WERI-Rb-1 (cell line): ENCODE measurements at places on chromosomes 1 and 21.
A peak's percentile ranks its signal among the peaks of the same experiment; 100 is the strongest.

DNA sequence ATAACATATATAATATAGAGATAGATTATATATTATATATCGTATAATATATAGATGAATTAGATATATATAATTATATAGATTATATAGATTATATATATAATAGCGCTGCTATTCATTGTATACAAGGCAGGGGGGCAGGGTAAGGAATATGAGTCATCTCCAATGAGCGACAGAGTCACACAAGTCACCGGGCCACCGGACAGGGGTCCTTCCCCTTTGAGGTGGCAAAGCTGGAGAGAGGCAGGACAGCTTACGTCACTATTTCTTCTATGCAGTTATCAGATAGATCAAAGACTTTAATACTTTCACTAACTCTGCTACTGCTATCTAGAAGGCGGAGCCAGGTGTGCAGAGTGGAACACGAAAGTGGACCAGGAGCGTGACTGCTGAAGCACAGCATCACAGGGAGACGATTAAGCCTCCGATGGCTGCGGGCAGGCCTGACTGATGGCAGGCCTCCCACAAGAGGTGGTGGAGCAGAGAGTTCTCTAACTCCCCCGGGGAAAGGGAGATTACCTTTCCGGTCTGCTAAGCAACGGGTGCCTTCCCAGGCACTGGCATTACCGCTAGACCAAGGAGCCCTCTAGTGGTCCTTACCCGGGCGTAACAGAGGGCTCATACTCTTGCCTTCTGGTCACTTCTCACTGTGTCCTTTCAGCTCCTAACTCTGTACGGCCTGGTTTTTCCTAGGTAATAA, 2154.7 kb downstream of the MRPL39 start:
- peak; percentile 89 for DNase-seq

DNA sequence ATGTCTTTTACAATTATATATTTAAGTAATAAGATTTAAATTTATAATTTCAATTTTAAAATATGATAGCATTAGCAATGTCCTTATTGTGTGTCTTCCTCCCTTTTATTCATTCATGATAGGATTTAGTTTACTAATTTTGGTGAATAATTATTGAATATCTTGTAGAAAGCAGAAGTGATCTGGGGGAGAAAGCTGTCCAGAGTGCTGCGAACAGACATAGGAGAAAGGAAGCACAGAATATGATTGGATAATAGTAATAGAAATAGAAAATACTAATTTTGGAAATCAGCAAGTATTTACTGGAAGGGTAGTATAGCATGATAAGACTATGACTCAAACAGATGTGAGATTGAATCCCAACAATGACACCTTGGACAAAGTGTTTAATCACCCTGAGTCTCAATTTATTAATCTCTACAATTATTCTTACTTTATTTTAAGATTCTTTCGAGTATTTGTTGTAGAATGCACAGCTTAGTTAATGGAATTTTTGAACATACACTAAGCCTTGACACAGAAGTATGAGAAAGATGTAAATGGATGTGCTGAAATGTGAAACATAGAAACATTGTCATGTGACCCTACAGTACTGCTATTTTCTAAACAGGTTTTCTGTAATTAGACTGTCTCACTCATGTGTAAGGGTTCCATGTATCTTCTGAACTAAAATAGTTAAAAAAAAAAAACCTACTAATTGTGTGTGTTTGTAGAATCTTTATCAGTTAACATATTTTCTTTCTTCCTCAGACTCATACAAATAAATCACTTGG, 7.9 kb downstream of the SH3GLB1 start:
- no peak for DNase-seq

DNA sequence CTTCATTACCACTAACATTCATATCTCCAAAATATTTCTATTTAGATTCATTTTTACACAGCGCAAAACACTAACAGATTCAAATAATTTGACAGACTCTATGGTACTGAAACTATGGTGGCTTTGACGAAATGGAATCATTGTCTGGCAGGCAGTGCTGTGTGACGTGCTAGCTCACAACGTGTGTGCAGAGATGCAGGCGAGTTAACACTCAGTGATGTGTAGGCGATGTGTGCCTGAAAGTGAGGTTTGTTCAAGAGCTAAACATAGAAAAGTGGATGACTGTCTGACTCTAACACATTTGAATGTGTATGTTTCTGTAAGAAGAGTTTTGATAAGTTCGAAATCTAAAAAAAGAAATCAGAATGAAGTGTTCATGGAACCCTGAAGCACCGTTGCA, 97.7 kb downstream of the RYR2 start:
- DNase-seq, result no peak

DNA sequence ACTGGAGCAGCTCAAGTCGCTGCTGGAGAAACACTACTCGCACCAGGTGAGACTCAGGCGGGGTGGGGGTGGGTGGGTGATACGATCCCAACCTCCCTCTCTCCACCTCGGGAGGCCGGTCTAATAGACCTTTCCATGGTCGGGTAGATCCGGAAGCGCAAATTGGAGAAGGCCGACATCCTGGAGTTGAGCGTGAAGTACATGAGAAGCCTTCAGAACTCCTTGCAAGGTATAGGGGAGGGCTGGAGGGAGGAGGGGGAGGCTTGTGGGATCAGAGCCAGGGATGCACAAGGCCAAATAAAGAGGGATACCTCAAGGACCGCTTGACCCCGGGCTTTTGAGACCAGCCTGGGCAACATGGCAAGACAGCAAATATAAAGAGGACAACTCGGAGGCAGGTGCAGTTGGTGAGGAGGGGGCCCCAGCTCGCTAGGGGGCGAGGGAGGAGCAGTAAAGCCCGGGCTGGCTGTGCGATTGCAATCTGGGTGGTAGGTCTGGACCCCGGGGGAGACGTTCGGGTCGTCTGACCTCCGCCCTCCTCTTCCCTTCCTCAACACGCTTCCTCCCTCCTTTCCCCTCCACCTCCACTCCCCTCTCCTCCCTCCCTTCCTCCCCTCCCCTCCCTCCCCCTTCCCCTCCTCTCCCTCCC, 546 bp downstream of the HES3 start:
- no peak for DNase-seq
